ENCODE measurements at places on chromosomes 6 and 20.

DNA sequence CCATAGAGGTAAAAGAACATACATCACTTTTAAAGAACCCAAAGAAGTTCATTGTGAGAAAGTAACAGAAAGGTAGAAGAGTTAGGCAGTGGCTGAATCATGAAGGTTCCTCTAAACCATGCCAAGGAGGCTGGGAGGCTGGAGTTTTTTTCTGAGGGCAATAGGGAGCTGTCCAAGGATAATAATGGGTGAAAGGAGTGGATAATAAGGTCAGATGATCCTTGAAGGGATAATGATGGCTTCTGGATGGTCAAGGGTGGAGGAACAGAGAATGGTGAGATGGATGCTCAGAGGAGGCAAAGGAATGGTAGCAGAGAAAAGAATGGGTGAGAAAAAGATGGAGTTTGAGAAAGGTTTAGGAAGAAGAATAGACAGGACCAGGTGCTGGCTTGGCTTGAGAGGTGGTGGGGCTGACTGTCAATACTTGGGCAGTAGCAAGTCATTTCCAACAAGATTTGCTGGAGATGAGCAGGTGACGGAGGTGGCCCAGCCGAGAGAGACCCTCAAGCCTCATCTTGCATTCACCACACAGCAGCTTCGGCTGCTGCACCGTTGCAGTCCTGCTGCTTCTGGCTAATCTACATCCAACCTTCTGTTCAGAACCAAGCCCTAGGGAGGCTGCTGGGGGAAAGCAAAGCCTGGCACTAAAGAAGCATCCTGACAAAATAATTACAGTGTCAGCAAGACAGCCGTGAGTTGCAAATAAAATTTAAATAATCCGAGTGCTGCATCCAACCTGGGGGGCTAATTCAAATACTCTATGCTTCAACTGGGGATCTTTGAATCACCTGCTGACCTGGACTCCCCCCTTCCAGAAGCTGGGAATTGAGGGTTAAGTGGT, 131.2 kb upstream of the KCNG1 start:
- no peak for DNase-seq

DNA sequence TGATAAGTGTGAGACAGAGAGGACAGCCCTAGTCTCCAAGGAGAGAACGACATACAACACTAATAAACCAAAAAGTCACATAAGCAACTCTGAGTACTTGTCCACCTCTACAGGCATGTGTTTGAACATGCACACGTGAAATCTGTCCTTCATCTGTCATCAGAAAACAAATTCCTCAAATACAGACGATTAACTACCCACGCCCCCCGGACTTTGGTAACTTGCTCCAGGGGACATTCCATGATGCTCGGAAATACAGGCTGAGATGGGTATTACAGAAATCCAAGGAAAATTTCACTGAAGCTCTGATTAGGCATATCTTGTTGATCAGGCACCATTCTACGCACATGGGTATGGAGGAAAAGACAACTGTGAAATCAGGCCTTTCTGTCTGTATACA, 57.8 kb downstream of the LYRM4 start:
- no peak for DNase-seq

DNA sequence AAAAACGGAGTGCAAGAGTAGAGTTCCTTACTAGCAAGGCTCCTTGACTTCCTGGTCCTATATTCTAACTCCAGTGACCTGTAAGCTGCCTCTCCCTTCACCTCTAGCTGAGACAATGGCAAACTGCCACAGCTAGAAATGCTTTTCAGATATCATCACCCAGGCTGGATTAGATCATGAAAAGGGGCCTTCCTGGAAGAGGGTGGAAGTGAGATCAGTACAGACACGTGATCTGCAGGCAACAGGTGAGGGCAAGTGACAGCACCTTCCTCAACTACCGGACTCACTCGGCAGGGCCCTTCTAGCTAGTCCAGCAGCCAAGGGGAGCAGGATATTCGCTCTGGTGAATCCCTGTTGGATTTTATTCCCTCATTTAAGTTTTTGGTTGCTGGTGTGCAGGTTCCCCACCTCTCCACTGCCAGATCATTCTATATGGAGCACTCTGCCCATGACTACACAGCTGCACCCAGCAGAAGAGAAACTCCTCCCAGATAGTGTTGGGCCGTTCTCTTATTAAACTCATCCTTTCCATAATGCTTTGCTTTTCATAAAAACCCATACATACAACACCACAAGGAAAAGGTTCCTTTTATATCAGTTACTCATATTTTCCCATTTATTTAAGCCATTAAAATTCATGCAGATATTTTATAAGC, 26.4 kb upstream of the FAM83C start:
- DNase-seq, result no peak

GRCh38 chr6:164832410-164832809, 477.0 kb downstream of the C6orf118 start:
- DNase-seq, result peak; percentile 49

- peak; percentile 16 for DNase-seq
Measured at GRCh38 chr20:11159728-11160127, 485.9 kb upstream of the JAG1 start.

DNA sequence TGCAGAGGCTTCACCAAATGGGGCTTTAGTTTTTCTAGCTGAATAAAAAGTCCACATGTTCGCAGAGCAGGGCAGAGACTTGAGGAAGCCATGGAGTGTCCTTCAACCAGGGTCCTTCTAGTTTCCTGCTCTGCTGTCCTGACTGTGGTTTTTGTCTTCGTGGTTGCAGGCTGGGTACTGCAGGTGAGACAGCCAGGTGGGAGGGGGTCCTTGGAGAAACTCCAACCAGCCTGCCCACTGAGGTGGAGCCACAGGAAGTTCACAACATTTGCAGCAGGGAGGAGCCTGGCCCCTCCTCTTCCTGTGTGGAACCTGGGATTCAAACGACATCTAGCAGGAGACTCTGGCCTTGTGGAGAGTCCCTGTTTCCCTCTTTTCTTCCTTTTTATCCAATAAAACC, 68.8 kb upstream of the MYLIP start:
- DNase-seq, result no peak

- DNase-seq, result no peak
Measured at GRCh38 chr20:51131811-51132210, 108.9 kb upstream of the KCNG1 start.

DNA sequence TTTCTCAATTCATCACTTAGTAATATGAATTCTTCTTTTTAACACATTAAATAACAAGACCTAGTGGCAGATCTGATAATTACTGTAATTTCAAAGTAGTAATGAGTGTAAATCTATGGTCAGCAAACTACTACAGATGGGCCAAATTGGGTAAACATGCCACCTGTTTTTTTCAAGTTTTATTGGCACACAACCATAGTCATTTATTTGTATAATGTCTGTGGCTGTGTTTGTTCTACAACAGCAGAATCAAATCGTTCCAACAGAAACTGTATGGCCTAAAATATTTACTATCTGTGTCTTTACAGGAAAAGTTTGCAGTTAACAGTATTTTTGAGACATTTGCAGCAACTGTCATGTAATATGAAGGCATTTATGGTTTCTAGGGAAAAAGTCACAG, 86.1 kb upstream of the EYA2 start:
- no peak for DNase-seq

- no peak for DNase-seq
Measured at GRCh38 chr6:108250240-108250866, 10.5 kb downstream of the SNX3 start.

GRCh38 chr6:19866173-19866984, 29.2 kb downstream of the ID4 start:
- DNase-seq, result no peak

DNA sequence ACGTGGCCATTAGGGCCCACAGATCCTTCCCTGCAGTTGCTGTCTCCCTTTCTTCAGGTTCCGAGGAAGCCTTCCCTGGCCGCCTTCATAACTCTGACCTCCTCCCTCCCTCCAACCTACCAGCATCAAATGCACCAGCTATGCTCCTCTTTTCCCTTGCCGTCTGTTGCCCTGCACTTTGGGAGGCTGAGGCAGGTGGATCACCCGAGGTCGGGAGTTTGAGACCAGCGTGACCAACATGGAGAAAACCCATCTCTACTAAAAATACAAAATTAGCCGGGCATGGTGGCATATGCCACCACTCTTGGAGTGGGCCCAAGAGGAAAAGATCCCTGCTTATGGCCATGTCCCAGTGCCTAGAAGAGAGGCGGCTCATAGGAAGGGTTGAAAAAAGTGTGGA, 31.8 kb downstream of the RNASET2 start:
- no peak for DNase-seq

DNA sequence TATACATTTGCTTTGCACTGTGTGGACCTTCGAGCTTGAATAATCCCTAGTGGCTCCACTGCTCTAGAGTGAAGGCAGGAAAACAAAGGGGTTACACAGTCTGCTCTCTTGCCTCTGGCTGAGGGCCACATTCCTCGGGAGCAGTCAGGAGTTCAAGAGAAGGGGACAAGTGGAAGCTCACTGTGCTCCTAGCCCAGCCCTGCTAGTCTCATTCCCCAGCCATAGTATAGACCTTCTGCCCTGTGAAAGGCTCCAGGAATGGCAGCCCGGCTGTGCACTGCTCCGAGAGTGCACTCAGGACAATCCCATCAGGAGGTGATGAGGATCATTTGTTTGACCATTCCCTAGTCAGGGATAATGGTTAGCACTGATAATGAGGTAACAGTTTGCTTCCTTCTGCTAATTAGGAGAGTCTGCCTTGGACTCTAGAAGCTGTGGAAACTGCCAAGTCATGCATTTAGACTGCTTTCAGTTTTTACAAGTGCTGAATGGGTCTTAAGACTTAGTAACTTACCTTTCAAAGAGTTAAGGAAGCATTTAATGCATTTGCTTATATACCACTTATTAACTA, 8.5 kb downstream of the IYD start:
- DNase-seq, result peak; percentile 9

GRCh38 chr6:31203345-31203979, 33.0 kb upstream of the POU5F1 start:
- no peak for DNase-seq

GRCh38 chr6:157203312-157203744, 120.0 kb downstream of the TMEM242 start:
- no peak for DNase-seq

DNA sequence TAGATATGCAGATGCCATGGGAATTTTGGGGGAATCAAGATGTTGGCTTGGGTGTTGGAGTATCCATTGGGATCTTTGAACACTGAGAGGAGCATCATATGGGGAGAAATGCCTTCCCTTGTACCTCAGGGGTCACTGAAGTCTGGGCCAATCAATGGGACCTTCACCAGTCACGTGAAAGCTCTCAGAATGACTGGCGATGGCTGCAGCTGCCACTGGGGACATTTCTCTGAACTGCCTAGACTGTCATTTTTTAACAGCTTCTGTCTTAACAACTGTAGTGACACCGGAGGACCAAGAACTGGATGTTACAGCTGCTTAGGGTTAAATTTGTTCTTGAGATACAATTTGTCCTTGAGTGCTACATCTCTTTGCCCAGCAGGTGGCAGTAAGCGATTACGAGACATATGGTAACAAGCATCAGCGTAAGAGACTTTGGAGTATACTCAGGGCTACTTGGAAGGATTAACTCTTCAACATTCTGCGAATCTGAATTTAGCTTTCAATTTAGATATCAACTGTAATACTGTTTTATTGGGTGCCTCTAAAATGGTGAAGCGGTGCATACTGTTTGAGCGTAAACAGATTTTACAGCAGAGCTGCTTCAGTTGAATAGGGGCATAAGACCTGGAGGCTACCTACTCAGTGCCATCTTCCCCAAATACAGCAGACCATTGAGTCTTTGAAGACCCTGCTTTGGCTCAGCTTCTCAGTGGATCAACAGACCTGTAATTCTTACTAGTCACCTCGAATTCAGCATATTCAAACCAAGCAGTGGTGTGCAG, 36.0 kb downstream of the CCN2 start:
- DNase-seq, result peak; percentile 60

DNA sequence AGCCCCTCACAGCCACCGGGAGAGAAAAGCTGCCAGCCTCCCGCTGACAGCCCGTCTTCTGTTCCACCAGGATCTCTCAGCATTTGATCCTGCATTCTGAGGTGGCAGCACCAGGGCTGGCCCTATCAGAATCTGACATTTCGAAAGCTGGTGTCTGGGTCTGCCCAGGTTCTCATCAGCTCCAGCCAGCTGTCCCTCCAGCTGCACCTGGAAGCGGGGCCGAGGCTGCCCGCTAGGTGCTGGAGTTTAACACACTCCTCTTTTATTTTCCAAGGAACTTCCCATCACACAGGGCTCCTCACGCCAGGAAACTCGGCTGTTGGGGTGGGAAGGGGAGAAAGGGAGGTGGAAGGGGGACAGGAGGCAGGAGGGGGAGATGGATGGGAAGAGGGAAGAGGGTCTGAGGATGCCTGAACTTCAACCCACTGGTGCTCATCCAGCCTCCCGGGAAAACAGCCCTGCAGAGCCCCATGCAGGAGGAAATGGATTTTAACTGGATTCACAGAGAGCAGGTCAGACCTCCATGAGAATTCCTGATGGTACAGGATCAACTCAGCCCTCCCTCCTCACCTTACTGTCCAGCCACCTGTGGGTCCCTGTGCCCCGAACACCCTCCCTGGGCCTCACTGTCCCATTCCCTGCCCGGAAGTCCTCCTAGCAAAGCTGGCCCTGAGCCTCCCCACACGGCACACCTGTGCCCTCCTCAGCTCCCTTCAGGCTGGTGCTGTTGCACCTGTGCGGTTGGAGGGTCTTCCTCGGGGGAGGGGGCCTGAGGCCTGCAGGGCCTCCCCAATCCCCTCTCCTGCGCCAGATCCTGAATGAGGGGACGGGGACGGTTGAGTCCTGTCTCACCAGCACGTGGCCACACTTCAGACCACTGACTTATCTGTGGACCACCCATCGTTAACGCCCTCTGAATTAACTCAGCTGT, 3.9 kb upstream of the LSM14B start:
- DNase-seq, result no peak

GRCh38 chr6:113860181-113860955, 3.2 kb downstream of the MARCKS start:
- DNase-seq, result no peak

GRCh38 chr6:34855463-34855862, 32.4 kb downstream of the TAF11 start:
- DNase-seq, result no peak

GRCh38 chr6:152054441-152054840, 247.0 kb downstream of the ESR1 start:
- DNase-seq, result no peak

GRCh38 chr20:14643146-14643545, 305.7 kb upstream of the FLRT3 start:
- DNase-seq, result no peak

DNA sequence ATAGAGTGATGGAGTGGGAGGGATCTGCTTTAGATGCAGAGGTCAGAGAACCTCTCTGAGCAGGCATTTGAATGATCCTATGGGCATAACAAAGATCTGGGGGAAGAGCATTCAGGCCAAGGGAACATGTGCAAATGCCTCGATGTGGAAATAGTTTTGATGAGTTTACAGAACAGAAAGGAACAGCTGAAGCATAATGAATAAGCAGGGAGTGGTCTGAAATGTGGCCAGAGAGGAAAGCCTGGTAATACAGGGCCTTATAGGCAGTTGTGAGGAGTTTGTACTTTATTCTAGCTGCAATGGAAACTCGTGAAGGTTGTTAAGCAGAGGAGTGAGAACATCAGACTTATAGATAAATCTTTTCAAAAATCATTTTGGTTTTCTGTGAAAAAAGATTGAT, 33.0 kb upstream of the ME1 start:
- no peak for DNase-seq

DNA sequence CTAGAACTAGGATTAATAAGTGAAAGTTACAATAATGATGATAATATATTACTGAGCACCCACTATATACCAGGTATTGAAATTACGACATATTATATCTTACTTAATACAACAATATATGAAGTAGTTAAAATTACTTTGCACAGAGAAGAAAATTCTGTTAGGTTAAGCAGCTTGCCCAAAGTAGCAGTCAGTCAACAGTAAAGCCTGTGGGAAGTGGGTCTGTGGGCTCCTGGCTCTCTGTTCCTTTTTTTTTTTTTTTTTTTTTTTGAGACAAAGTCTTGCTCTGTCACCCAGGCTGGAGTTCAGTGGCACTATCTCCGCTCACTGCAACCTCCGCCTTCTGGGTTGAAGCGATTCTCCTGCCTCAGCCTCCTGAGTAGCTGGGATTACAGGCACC, 4.8 kb upstream of the GTF2H4 start:
- no peak for DNase-seq
